NCI-H1417 (cell line): ENCODE measurements at places on chromosomes 5 and 9.

DNA sequence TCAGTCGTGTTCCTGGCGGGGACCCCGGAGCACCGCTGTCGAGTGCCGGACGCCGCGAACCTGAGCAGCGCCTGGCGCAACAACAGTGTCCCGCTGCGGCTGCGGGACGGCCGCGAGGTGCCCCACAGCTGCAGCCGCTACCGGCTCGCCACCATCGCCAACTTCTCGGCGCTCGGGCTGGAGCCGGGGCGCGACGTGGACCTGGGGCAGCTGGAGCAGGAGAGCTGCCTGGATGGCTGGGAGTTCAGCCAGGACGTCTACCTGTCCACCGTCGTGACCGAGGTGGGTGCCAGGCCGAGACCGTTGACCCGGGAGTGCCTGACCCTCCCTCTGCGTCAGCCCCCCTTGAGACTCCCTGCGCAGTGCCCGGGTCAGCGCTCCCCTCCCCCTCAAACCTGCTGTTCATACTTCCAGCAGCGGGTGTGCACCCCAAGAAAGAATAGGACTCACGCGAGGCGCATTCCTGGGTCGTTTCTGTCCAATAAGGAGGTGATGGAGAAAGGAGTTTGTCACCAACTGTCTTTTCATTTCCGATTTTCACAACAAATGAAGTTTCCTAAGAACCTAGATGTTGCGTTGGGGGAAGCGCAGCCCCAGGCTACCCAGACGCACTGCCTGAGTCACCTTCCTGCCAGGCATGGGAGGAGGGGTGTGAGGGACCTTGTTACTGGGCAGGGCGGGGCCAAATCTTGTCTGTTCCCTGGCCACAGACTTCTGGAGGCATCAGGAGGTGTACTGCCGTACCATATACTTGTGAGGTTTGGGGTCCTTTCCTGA is 722 bp downstream of the SLC22A4 start:
- DNase-seq, result peak; percentile 21

DNA sequence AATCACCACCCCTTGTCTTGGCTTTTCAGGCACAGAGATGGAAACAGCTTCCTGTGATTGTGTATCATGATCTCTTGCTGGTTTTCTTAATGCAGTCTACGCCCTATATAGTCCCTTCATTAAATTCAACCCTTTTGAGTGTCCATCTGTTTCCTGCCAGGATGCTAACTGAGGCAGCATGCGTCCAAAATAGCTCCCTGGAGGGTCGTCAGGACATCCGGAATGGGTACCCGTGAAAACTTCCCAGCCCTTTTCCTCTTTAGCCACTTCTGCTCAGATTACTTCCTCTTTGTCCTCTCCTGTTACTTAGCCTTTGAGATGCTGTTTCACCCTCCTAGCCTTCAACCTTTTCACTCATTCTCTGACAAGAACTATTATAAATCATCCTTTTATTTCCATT is 79.8 kb upstream of the KLF9 start:
- no peak for DNase-seq

GRCh38 chr5:86760661-86761060 is 142.9 kb downstream of the COX7C start:
- DNase-seq, result no peak

GRCh38 chr5:56506211-56506965 is 273.3 kb upstream of the ANKRD55 start:
- no peak for DNase-seq

GRCh38 chr5:11620172-11620571 is 284.1 kb downstream of the CTNND2 start:
- DNase-seq, result no peak

DNA sequence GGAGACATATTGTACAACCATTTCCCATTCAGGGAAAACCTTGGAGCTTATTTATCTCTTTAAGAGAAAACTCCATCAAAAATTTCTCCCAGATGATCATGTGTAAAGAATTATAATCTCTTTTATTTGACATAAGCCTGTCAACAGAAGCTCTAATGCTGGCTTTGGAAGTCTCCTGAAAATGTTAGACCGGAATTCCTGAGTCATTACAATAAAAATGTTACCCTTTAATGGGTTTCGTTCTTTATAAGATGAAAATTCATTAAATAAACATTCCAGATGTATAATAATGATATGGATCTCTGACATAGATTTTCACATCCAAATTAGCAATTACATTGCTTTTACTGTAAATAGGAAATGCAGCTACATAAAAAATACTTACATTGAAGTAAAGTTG is 1036.4 kb downstream of the EFNA5 start:
- no peak for DNase-seq

- DNase-seq, result no peak
These were observed 10.0 kb downstream of the NR3C1 start for GRCh38 chr5:143393524-143393923.

- DNase-seq, result no peak
These were observed 3.0 kb downstream of the DAPK1 start for GRCh38 chr9:87500491-87501270.

DNA sequence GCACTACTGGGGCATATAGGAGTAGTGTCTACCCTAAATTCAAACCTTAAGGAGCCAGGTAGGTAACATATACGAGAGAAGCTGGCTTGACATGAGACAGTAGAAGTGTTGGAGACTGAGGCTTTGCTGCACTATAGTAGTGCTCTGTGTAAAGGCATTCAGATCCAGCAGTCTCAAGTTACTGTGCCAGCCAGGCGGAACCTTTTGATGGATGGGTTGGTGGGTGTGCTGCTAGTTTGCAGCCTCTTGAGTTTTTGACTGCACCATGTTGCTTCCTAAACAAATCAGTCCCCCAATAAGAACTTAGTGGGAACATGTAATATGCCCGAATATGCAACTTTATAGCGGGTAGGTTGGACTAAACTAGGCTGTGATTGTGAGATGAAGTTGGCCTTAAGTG is 1.5 kb downstream of the CLTA start:
- no peak for DNase-seq

- no peak for DNase-seq
These were observed 60.0 kb upstream of the TYRP1 start for GRCh38 chr9:12633016-12633765.

GRCh38 chr9:21902136-21902535 is 92.1 kb downstream of the CDKN2A start:
- DNase-seq, result no peak

GRCh38 chr5:109324931-109325330 is 84.8 kb downstream of the PJA2 start:
- DNase-seq, result no peak

DNA sequence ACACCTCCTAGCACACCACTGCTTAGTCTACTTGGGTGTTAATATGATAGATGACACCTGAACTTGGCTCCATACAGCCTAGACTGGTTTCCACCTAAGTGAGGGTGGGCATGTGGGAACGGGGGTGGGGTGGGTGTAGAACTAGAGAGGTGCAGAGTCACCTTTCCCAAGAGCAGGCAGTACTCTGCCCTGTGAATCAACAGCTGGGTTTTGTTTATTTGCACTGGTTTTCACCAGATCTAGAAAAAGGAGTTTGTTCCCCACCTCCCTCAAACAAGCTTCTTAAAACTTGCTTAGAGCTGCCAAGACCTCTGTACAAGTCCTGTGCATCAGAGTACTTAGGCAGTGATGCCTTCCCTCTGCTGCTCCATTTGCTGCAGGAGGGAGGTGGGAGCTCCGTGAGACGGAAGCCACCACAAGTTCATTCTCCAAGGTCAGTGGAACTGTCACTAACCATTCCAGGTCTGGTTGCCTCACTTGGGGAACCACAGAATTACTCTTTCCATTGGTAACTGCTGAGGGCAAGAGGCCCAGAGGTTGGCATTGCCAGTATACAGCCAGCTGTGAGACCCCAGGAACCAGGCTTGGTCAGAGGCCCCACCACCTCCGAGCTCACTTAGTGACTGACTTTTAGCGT is 163.5 kb downstream of the NR3C1 start:
- no peak for DNase-seq

DNA sequence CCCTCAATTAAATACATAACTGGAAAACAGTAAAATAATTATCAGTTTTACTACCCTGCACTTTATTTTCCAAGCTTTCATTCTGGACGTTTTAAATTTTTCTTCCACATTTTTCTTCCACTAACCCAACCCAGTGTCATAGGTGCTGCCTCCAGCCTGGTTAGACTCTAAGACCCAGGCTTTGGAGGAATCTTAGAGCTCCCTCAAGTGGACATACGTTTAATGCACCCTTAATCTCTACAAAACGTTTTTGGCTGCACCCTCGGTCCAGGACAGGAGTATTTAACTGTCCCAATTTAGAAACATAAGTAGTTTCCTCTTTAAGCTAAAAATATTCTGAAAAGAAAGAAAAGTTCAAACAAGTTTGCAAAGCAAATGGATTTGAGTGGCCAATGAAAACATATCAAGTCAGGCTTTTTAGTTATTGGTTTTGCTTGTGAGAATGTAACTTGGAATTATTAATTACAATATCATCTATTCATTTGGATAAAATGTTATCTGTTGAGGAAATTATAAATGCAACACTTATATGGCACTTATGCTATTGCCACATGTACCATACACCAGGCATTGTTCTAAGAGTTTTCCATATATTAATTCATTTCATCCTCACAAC is 38.9 kb downstream of the CDH6 start:
- DNase-seq, result no peak

DNA sequence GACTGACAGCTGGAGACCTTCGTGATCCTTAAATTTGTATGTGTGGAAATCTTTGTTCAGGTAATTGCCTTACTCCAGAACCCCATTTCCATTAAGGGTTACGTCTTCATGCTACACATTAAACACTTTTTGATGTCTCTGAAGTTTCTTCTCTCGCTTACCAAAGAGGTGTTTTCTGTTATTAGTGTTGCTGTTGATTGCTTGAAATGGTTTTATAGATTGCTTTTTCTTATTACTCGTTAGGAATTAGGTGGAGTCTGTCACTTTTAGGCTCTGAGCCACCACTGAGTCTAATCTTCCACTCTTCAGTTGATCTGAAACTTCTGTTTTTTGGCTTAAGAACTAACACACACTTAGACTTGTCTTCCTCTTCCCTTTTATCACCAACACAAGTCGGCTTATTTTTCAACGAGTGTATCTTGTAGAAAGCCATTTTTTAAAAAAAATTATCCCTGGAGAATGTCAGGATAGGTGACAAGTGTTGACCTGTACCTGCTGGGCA is 62.2 kb upstream of the PPARGC1B start:
- DNase-seq, result no peak

- DNase-seq, result peak; percentile 11
These were observed 10.0 kb downstream of the S1PR3 start for GRCh38 chr9:89000973-89001916.

GRCh38 chr5:169185626-169186025 is 115.3 kb downstream of the SLIT3 start:
- DNase-seq, result no peak

DNA sequence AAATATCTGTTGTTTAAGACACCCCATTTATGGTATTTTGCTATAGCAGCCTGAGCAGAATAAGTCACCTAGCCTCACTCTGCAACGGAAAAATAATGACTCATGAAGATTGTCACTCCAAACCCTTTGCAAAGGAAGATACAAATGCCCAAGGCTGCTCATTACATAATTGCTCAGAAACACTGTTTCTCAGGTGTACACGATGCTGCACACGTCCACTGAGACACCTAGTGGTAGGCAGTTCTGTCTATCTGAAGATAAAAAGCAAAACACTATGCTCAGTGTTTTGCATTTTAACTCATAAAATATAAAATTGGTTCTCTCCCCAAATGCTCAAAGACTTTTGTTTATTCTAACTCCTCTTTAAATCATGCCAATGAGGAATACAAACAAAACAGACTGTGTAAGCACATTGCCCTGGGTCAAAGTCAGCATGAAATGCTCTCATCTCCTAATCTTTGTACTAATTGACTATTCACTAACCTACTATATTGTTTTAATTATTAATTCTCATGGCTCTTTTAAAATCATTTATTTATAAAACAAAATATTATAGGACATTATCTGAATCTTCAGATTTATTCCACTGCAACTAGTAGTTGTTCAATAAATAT is 7.7 kb upstream of the TSLP start:
- DNase-seq, result peak; percentile 3
